ENCODE measurements at places on chromosomes 3 and 15.
A peak's percentile ranks its signal among the peaks of the same experiment; 100 is the strongest.

- no peak for DNase-seq
Measured at GRCh38 chr15:92724144-92724543, 68.6 kb upstream of the FAM174B start.

DNA sequence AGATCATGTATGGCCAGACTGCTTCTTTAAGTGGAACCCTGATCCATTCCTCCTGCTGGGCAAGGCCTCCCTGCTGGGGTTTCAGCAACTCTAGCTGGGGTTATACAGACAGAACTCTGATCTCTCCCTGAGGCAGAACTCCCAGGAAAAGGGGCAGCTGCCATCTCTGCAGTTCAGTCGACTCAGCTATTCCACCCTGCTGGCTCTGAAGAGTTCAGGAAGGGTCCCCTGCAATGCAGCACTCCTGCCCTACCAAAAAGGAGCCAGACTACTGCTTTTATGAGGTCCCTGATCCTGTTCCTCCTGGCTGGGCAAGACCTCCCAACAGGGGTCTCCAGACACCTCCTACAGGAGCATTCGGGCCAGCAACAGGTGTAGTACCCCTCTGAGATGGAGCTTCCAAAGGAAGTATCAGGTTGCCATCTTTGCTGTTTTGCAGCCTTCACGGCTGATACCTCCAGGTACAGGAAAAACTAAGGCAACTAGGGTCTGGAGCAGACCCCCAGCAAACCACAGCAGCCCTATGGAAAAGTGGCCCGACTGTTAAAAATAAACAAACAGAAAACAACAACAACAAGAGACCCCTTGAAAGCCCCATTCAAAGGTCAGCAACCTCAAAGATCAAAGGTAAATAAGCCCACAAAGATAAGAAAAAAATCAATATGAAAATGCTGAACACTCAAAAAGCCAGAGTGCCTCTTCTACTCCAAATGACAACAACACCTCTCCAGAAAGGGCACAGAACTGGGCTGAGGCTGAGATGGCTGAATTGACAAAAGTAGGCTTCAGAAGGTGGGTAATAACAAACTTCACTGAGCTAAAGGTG, 14.2 kb upstream of the CP start:
- DNase-seq = no peak

DNA sequence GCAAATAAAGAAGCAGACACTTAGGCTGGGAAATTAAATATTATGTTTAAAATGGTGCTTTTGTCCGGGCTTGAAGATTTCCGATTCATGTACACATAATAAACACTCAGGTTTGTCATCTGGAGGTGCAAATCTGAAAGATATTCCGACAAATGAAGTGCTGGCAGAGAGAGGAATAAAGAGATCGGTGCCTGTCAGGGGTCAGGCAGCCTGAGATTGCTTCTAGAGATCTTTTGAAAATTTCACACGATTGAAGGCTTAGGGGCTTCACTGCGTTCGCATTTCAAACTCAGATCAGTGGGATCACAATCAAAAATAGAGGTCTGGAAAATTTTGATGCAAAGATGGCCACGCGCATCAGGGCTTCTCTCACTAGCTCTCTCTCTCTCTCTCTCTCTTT, 33.2 kb downstream of the NR2F2 start:
- no peak for DNase-seq

DNA sequence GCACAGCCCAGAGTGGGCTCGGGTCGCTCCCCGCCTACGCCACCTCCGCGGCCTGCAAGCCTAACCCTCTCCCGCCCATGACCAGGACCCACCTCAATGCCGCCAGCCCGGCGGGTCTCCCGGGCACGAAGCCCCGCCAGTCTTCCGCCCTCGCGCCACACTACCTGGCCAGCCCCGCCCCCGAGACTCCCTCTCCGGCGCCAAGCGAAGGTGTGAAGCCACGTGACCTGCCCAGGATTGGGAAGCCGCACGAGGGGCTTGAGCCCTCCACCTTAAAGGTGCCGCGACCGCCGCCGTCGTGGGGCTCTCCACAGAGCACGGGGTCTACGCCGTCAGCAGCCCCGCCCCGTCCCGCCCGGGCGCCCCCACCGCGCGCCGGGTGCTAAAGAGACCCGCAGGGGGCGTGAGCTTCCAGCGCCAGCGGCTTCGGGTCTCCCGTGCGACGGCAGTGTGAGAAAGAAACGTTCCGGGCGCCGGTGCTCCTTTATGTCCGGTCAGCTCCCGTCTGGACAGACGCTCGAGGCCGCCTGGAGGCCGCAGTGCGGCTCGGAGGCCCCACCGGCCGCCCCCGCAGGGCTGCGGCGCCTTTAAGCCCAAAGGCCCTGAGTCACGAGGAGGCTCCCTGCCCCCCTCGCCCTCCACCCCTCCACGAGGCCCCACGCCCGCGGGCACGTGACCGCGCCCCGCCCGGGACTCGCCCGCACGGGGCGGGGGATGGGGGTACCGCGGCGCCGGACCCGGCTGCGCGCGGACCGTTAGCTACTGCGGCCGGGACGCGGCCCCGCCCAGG, at the start of gene CPEB1:
Gene CPEB1, minus strand, starts transcription at position 319 of the 790 bp plus-strand sequence. CDS start 18,904 bp downstream, outside the sequence.
- peak; percentile 17 for DNase-seq

GRCh38 chr3:158617982-158618875, 26.1 kb upstream of the GFM1 start:
- no peak for DNase-seq

- no peak for DNase-seq
Measured at GRCh38 chr3:56076746-56077145, 391.5 kb downstream of the ERC2 start.

- no peak for DNase-seq
Measured at GRCh38 chr3:23219117-23219516, 16.0 kb downstream of the UBE2E2 start.

DNA sequence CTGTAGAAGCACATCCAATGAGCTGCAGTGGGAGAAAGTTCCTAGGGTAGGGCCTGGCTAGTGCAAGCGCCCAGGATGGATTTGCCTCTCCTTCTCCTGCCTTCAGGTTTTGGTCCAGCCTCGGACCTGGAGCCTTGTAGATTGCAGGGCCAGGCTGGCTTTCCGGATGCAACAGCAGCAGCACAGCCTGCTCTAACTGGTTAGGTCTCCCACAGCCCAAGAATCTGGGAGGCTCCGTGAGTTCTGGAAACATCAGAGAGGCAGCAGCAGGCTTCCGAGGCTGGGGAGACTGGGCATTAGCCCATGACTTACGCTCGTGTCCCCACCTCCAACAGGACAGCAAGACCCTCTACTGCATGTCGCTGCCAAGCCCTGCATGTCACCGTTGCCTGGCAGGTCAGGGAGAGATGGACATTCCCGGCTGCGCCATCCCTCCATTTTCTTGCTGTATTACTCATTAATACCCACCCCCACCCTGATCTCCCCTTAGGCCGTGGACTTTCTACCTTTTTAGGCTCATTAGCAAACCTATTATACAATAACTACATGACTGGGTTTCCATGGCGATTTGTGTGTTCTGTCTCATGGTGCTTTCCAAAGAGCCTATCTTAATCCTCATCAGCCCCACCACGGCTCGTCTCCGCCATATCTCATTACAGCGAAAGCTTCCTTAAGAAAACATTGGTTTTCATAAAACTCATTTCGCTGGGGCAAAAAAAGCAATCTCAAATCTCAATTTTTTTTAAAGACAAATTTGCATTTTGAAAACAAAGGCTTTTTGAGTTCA, 40.9 kb upstream of the RGMA start:
- no peak for DNase-seq

DNA sequence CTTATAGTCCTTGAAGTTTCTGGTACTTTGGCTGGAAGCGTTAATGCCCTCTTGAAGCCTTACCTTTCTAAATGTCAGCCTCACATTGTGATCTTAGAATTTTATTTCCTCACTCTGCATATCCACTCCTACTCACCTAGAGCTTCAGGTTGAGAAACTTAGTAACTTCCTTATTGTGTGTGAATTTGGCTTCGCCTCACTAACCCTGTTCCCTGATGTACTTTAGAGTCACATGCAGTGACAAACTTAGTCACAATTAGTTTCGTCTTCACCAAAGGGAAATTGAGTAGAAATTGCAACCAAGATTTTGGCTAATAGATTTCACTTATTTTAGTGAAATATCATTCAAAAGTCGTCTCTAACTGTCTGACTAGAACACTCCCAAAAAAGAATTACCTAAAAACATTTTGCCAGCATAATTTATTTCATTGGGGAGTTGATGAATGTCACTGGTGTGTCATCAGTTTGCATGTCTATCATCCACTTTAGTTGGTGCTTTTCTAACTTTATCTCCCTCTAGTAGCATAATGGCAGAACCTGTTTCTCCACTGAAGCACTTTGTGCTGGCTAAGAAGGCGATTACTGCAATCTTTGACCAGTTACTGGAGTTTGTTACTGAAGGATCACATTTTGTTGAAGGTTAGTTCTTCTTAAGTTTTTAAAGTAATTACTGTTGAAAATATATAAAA, 960 bp downstream of the MFN1 start:
- DNase-seq = no peak

DNA sequence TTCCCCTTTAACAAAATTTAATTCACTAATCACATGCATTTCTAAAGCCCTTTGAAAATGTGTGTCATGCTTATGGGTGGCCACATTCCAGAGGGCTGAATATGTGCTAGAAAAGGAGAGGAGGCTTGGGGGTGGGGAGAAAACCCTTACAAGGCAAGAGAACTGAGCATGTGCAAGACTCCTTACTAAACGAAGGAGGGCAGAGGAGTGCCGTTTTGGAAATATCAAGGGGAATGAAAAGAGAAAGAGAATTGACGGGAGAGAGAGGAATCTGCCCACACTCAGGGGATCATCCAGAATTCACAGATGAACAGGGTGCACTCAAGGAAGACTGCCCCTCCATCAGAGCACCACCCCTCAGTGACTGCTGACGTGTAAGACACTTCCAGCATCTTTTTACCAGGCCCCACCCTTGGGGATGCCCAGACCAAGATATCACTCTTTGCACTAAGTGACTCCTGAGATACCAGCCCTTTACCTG, 37.9 kb upstream of the TSC22D2 start:
- no peak for DNase-seq

- DNase-seq = no peak
Measured at GRCh38 chr3:163863146-163863545, 1215.2 kb downstream of the SI start.

- DNase-seq = no peak
Measured at GRCh38 chr15:74313889-74314288, 53.6 kb downstream of the CYP11A1 start.

DNA sequence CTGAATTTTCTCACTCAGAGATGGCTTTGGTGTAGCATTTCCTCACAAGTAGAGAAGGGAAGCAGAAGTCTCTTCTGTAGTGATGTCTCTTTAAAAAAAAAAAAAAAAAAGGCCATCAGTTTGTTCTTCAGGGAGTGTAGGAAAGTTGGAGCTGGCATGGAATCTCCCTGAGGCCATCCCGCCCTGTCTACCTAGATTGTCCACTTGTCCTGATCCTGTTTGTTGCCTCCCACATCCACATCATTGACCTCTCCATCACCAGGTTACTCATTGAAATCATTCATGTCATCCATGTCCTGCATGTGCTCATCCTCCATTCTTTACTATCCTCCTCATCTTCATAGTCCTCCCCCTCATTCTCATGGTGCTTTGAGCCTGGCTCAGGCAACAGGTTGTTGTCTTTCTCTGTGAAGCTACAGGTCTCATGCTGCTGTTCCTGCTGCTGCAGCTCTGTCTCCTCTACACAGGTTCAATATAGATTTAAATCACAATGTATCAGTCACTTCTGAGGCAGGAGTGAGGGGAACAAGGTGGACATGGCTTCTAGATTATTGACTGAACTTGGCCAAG, 556.3 kb upstream of the NAALADL2 start:
- DNase-seq = no peak

- no peak for DNase-seq
Measured at GRCh38 chr15:95687061-95687460, 643.4 kb upstream of the NR2F2 start.

DNA sequence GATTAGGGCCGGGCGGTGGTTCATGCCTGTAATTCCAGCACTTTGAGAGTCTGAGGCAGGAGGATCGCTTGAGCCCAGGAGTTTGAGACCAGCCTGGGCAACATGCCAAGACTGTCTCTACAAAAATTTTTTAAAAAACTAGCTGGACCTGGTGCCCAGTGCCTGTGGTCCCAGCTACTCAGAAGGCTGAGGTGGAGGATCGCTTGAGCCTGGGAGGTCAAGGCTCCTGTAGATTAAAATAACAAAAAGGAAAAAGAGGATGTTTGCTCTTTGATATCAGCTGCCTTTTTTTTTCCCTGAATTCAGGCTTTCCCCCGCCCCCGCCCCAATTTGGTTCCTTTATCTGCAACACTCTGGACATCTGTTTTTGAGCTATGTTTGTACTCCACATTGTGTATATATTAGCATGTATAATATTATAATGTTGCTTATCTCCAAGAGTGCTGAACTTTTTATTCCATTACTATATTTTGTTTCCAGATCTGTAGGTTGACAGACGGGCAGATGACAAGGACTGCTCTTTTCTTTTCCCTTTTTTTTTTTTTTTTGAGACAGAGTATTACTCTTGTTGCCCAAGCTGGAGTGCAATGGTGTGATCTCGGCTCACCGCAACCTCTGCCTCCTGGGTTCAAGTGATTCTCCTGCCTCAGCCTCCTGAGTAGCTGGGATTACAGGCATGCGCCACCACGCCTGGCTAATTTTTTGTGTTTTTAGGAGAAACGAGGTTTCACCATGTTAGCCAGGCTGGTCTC, 4.6 kb downstream of the SNAP23 start:
- no peak for DNase-seq

- no peak for DNase-seq
Measured at GRCh38 chr3:182180654-182181385, 469.1 kb downstream of the SOX2 start.

Measured in CD4-positive, alpha-beta T cell treated with Interleukin-15 for 4 hours (primary cell).